ENCODE measurements at places on chromosomes 5 and 9.
A peak's percentile ranks its signal among the peaks of the same experiment; 100 is the strongest.

GRCh38 chr5:113232667-113233066 lies 202.1 kb downstream of the TSSK1B start:
- H3K4me1 ChIP-seq, result peaks cover 32% of the 10 kb centered on the region
- H3K36me3 ChIP-seq, result no peaks in the 10 kb centered on the region
- no peak for DNase-seq
- H3K27ac ChIP-seq, result no peak overlapping the region

DNA sequence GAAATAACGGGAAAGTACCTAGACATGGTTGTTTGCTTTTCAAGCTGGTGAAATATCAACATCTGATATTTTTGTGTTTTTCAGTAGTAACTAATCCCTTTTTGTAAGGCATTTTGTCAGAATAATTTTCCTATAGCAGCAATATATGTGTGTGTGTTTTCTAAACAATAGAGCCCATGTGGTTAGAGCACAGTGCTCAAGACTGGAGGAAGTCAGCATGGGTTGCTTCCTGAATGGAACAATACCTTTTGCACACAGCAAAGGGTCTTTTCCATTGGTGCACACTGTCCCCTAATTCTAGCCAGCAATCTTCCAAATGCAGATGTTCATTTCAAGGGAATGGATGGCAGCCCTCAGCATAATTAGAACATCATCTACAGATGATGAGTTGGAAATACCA lies 270.1 kb downstream of the AOPEP start:
- peaks cover 5% of the 10 kb centered on the region for H3K27me3 ChIP-seq
- H3K36me3 ChIP-seq, result peaks cover under 1% of the 10 kb centered on the region
- H3K27ac ChIP-seq, result peak overlapping the region; percentile 60
- DNase-seq, result no peak
- H3K4me3 ChIP-seq, result no peak overlapping the region

DNA sequence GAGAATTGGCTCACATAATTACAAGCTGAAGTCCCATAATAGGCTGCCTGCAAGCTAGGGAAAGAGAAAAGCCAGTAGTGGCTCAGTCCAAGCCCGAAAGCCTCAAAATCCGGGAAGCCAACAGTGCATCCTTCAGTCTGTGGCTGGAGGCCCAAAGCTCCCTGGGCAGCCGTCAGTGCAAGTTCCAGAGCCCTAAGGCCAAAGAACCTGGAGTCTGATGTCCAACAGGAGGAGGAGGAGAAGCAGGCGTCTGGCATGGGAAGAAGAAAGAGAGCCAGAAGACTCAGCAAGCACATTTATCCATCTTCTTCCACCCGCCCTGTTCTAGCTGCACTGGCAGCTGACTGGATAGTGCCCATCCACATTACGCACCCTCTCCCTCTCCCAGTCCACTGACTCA lies 213.4 kb downstream of the GAS1 start:
- H3K4me3 ChIP-seq, result no peak overlapping the region
- H3K27ac ChIP-seq, result no peak overlapping the region
- H3K36me3 ChIP-seq, result no peaks in the 10 kb centered on the region
- no peak for DNase-seq
- no peaks in the 10 kb centered on the region for H3K4me1 ChIP-seq
- H3K27me3 ChIP-seq, result no peaks in the 10 kb centered on the region

- H3K36me3 ChIP-seq, result no peaks in the 10 kb centered on the region
- H3K4me1 ChIP-seq, result no peaks in the 10 kb centered on the region
- H3K27me3 ChIP-seq, result no peaks in the 10 kb centered on the region
- H3K27ac ChIP-seq, result no peak overlapping the region
These were observed 122.2 kb upstream of the TBCA start for GRCh38 chr5:77898385-77898784.

GRCh38 chr9:104844710-104845109 lies 80.8 kb downstream of the NIPSNAP3B start:
- DNase-seq, result no peak
- H3K4me3 ChIP-seq, result no peak overlapping the region
- peaks cover 5% of the 10 kb centered on the region for H3K36me3 ChIP-seq
- no peaks in the 10 kb centered on the region for H3K27me3 ChIP-seq
- no peak overlapping the region for H3K27ac ChIP-seq

GRCh38 chr9:74771672-74772071 lies 116.0 kb downstream of the TRPM6 start:
- no peak overlapping the region for H3K27ac ChIP-seq
- no peaks in the 10 kb centered on the region for H3K36me3 ChIP-seq
- no peaks in the 10 kb centered on the region for H3K4me1 ChIP-seq
- no peak overlapping the region for H3K4me3 ChIP-seq

DNA sequence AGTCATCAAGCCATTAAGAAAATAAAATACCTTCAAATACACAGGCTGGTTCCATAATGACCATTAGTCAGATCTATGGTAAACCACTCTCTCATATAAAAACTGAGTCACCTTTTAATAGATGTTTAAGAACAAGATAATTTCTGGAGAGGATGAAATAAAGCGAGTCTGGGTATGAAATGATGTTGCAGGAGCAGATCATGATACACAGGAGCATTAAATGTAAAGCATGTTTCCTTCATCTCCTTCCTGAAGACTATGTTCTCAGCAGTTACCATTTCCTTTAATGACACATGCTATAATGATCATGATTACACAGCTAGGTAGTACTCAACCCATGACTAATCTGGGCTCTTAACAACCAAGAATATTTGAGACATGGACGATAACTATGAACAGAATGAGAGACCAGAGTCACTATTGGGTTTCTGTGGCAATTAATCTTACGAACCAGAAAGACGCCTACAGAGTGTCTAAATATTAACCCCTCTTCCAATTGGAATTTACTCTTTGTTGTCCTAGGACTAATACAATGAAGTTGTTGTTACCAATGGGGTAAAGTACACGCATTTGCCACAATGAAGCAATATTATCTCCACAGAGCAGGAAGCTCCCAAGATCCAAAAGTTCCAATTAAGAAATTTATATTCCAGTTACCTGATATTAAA lies 105.6 kb downstream of the NR6A1 start:
- H3K27me3 ChIP-seq, result no peaks in the 10 kb centered on the region
- DNase-seq, result no peak
- H3K36me3 ChIP-seq, result no peaks in the 10 kb centered on the region
- H3K4me3 ChIP-seq, result no peak overlapping the region

GRCh38 chr5:57816108-57816507 lies 333.5 kb upstream of the ACTBL2 start:
- DNase-seq, result no peak
- no peak overlapping the region for H3K27ac ChIP-seq
- H3K4me1 ChIP-seq, result no peaks in the 10 kb centered on the region
- H3K36me3 ChIP-seq, result no peaks in the 10 kb centered on the region

GRCh38 chr9:101571114-101571513 lies 23.7 kb downstream of the PPP3R2 start:
- no peak for DNase-seq
- H3K36me3 ChIP-seq, result peaks cover 57% of the 10 kb centered on the region
- no peak overlapping the region for H3K27ac ChIP-seq
- H3K27me3 ChIP-seq, result no peaks in the 10 kb centered on the region

GRCh38 chr5:82984786-82985735 lies 92.1 kb downstream of the TMEM167A start:
- H3K4me1 ChIP-seq, result no peaks in the 10 kb centered on the region
- H3K27me3 ChIP-seq, result no peaks in the 10 kb centered on the region
- no peak overlapping the region for H3K4me3 ChIP-seq
- no peak for DNase-seq
- H3K27ac ChIP-seq, result no peak overlapping the region

DNA sequence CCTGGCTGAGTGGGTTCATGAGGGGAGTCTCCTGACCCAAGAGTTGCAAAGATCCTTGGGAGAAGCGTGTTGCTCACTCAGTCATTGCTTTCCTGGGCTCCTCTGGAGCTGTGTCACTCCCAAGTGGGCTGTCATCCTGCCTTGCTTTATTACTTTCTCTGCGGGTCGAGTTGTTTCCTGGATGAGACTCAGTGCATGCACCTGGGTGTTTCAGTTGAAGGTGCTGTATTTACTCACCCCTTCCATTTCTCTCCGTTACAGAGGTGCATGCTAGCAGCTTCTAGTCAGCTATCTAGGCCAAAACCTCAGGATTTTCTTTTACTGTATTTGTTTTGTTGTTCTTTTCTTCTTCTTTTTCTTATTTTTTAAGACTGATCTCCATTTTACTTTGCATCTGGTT lies 785.5 kb upstream of the EDIL3 start:
- H3K36me3 ChIP-seq, result no peaks in the 10 kb centered on the region
- no peaks in the 10 kb centered on the region for H3K4me1 ChIP-seq
- no peak overlapping the region for H3K27ac ChIP-seq
- no peaks in the 10 kb centered on the region for H3K27me3 ChIP-seq
- no peak overlapping the region for H3K4me3 ChIP-seq

DNA sequence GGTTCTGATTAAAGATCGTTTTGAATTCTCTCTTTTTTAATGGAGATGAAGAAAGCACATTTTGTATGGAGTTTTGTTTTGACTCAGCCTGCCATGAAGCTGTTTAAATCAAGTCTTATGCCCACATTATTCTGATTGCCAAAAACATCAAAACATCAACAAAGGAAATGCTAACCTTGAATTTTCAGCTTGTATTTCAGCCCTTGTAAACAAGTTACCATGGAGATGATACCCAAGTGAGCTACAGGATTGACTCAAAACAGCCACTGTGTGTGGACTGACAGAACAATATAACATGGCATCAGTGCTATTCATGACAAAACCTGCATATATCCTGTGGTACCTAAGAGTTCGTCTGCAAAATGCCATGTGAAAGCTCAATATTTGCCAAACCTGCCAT lies 1581.0 kb downstream of the MAT2B start:
- no peaks in the 10 kb centered on the region for H3K4me1 ChIP-seq
- H3K4me3 ChIP-seq, result no peak overlapping the region
- H3K36me3 ChIP-seq, result no peaks in the 10 kb centered on the region
- H3K27me3 ChIP-seq, result no peaks in the 10 kb centered on the region

DNA sequence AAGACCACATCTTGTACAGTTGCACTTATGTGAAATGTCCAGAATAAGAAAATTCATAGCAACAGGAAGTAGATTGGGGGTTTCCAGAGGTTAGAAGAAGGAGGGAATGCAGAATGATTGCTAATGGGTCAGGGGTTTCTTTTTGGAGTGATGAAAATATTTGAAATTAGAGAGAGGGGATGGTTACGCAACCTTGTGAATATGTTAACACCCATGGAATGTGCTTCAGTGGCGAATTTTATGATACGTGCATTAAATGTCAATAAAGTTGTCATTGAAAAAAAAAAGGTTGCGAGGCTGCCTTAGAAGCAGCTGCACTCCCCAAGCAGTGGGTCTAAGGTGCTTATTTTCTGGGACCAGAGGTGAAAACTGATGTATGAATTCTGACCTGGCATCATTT lies 64.4 kb upstream of the SUB1 start:
- H3K4me3 ChIP-seq, result no peak overlapping the region
- H3K27me3 ChIP-seq, result no peaks in the 10 kb centered on the region
- H3K36me3 ChIP-seq, result no peaks in the 10 kb centered on the region
- DNase-seq, result no peak

DNA sequence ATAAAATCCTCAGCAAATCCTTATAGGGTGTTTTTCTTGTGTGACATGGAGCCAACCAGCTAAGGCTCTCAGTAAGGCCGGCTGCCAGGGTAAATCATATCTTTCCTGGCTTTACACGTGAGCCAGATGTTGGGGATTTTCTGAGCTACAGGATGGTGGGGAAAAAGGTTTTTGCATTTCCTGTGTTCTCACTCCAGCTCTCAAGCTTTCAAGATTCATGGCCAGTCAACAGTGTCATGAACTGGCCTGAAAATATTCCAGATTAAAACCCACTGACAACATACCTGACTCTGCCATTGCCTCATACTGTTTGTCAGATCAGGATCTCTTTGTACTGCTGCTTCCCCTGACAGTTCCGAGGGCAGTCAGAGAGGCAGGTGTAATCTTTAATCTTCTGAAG lies 306.9 kb downstream of the GLIS3 start:
- DNase-seq, result no peak
- no peak overlapping the region for H3K4me3 ChIP-seq
- no peaks in the 10 kb centered on the region for H3K27me3 ChIP-seq
- no peaks in the 10 kb centered on the region for H3K4me1 ChIP-seq
- H3K36me3 ChIP-seq, result no peaks in the 10 kb centered on the region
- H3K27ac ChIP-seq, result no peak overlapping the region

GRCh38 chr5:61754792-61755191 lies 422.7 kb downstream of the ZSWIM6 start:
- no peaks in the 10 kb centered on the region for H3K27me3 ChIP-seq
- no peak for DNase-seq
- no peak overlapping the region for H3K4me3 ChIP-seq
- no peaks in the 10 kb centered on the region for H3K4me1 ChIP-seq
- H3K27ac ChIP-seq, result no peak overlapping the region

GRCh38 chr9:2621722-2622460 lies at the start of gene VLDLR:
Gene VLDLR, plus strand, starts transcription at chr9:2621787. Its CDS starts 403 bp downstream, at chr9:2622190.
- H3K27ac ChIP-seq, result peak within 1 kb of the TSS; percentile 70
- DNase-seq, result peak; percentile 79
- peaks cover 9% of the 10 kb centered on the region for H3K4me1 ChIP-seq
- H3K36me3 ChIP-seq, result no peaks in the 10 kb centered on the region

- peak overlapping the region; percentile 59 for H3K27ac ChIP-seq
- no peak overlapping the region for H3K4me3 ChIP-seq
- DNase-seq, result no peak
- H3K27me3 ChIP-seq, result no peaks in the 10 kb centered on the region
These were observed 77.0 kb upstream of the TMC1 start for GRCh38 chr9:72444435-72444834.

- no peaks in the 10 kb centered on the region for H3K36me3 ChIP-seq
- DNase-seq, result no peak
These were observed 61.6 kb downstream of the PSAT1 start for GRCh38 chr9:78358329-78359051.

DNA sequence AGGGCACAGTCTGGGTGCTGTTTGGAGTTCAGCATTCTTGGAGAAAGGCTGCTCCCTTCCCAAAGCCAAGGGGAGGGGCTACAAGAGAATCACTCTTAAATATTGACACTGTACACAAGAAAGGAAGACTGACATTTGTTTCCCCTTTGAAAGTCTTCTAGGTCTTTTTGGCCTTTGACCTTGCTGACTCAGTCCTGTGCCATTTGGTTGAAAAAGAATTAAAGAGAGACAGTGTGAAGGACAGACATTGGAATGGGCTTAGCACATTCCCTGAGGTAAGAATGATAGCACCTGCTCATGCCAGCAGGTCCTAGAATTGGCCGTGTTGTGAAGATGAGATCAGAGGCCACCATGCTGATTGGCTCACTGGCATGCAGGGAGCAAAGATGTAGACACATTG lies 271.4 kb upstream of the ZNF608 start:
- no peaks in the 10 kb centered on the region for H3K4me1 ChIP-seq
- no peak overlapping the region for H3K4me3 ChIP-seq
- no peak for DNase-seq
- no peak overlapping the region for H3K27ac ChIP-seq
- no peaks in the 10 kb centered on the region for H3K36me3 ChIP-seq
- H3K27me3 ChIP-seq, result no peaks in the 10 kb centered on the region
